AG04449 (cell line): ENCODE measurements at places on chromosomes 13 and 19.

GRCh38 chr19:21092109-21092508 lies 10.1 kb downstream of the ZNF714 start:
- DNase-seq: no peak

GRCh38 chr19:13098277-13099072 lies 4.2 kb downstream of the LYL1 start:
- DNase-seq: no peak

GRCh38 chr19:33124207-33125098 lies 7.5 kb upstream of the WDR88 start:
- DNase-seq: no peak

DNA sequence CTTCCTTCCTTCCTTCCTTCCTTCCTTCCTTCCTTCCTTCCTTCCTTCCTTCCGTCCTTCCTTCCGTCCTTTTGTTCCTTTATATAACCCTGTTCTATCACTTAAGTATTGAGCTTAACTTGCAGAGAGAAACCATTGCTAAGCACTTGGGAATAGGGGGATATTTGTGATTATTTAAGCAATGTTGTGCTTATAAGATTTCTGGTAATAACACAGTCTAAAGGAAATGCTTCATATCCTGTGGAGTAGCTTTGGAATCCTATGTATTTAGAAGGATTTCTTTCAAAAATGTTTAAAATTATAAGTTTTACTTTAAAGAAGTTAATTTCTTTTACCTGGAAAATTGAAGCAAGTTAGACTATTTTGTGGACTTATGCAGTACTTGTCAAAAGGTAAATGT lies 209.8 kb downstream of the PCCA start:
- no peak for DNase-seq

DNA sequence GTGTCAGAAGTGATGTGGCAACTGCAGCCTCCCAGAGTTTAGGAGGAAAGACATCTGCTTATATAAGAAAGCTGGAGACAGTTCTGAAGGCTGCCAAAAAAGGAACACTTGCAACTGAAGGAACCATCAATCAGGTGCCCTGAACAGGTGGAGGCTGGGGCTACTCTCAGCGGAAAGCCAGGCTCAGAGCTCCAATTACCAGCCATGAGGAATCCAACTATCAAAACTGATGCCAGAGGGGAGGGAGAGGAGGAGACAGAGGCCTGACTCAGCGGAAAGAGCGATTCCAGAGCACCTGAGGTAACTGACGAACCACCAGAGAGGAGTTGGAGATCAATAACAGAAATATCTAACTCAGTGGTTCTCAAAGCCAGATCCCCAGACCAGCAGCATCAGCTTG lies 24.3 kb downstream of the LEUTX start:
- DNase-seq: no peak

- DNase-seq: no peak
These were observed 31.3 kb upstream of the EHD2 start for GRCh38 chr19:47681936-47682335.

DNA sequence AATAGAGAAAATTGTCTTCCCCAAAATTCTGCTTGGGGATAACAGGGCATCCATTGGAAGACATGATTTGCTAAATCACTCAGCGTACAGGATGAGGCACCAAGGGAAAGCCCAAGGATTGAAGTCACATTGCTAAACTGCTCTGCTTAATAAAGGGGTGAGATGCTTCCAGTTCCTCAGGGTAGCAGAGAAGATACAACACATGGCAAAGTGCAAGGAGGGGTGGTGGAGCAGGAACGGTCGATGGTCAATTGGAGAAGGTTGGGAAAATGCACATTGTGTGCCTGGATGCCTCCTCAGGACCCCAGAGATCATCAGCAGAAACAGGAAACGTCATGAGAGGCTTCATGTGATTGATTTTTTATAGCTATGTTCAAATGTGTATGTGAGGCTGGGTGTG lies 116.3 kb upstream of the SOX1 start:
- no peak for DNase-seq

DNA sequence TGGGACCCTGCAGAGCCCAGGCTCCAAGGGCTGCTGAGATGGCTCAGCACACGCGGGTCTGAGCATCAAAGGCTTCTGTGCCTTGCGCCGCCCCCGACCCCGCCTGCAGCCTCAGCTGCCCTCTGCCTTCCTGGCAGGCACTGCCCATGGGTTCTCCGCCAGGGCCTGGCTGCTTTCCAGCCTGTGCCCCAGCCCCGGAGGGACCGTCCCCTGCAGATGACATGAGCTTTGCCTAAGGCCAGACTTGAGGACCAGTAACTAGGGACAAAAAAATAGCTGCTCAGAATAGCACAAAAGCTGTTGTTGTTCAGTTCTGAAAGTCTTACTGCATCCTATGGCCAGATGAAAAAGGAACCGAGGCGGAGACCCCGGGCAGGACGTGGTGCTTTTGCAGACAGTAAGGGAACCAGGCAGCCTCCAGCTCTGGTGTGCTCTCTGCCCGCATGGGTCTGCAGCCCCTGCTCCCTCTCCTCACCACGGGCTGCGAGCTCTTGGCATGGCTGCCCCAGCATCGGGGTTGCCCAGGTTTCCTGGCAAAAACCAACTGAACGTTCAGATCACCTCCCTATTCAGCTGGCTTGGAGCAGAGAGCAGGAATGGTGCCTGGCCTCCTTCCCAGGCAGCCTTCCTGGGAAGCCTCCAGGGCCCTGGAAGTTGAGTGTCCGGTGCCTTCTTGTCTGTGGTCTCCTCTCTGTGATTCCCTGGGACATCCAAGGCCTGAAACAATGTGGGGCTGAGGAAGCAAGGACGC lies 12.5 kb upstream of the CFAP97D2 start:
- no peak for DNase-seq

DNA sequence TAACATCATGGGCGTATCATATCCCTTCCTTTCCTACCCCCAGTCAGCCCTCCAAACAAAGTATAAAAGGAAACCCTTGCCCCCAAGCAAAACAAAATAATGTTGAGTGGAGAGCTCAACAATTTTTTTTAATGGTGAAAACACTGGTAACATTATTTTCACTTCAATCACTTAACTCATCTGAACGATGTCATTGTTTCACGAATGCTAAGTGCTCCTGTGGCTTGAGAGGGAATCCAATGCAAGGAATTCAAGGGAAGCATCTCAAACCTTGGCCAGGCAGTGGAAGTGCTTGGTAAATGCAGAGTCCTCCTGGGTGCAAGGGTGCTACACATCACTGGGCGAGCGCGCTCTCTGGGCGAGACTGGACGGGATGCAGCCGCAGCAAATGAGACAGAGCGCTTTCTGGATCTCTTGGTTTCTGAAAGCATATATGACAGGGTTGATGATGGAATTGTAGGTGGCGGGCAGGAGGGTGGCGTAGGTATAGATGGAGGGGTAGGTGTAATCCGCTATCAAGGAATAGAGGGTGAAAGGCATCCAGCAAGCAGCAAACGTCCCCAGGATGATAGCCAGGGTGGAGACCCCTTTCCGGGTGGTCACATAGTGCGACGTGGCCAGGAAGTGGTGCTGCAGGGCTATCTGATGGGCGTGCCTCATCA lies 2.0 kb downstream of the GPR12 start:
- no peak for DNase-seq

DNA sequence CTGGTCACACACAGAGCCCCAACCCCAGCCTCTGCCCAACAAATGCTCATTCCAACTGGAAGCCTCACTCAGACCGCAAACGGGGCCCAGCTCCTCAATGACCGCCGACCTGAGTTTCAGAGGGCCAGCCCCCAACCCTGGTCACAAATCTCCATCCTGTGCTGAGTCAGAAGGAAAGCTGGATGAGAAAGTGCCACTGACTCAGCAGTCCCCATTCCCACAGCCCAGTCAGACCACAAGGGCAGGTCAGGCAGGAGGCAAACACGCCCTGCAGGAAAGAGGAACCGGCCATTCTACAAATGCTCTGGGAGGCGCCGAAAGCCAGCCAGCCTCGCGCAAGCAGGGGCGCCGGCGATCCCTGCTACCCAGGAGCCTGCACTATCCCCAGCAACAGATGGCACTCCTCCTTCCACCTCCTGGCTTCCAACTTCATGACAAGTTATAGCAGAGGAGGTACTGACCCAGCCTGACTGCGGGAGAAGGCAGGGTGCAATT lies 14.1 kb upstream of the PRKD2 start:
- peak; percentile 59 for DNase-seq

- DNase-seq: no peak
These were observed 1253.0 kb downstream of the PCDH17 start for GRCh38 chr13:58884353-58885209.

- no peak for DNase-seq
These were observed 7.5 kb downstream of the GPR180 start for GRCh38 chr13:94609196-94609595.

DNA sequence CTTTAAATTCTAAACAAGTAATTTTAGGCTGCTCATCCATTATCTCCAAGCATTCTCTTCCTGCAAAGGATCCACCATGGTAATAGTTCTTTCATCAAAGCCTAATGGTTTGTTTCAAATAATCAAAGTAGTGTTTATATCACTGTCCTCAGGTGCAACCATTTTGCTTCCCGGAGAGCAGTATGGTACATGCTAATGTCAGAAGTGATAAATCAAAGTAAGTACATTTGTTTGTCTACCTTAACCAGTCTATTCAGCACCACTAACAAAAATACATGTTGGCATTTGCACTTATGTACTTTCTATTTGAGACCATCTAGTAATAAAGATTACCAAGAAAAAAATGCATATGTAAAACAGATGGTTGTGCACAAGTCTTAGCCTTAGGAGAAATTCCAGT lies 37.5 kb downstream of the DACH1 start:
- DNase-seq: no peak

DNA sequence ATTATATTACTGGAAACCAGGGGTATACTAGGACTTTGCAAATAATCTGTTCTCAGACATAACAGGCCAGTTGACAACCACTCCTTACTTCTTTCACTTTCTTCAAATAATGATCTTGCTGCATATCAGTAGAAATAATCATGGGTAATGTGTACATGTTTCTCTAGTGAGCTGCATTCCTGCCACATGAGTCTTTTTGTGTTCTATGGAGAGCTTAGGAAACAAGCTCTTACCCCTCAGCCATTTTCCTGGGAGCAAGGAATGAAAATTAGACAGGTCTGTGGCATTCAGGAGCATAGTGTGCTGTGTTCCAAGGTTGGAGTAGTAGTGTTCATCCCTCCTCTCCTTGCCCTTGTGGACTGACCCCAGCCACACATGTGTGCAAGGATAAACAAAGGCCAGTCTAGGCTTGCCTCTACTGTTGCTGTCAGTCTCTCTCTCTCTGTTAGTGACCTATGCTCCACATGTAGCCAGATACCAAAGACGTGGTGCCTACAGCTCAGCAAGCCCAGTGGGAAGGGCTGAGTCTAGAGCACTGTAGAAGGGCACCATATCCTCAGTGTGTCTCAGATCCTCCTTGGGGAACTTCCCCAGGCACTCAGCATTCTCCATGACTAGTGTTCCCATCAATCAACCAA lies 11.5 kb upstream of the OXGR1 start:
- DNase-seq: no peak

DNA sequence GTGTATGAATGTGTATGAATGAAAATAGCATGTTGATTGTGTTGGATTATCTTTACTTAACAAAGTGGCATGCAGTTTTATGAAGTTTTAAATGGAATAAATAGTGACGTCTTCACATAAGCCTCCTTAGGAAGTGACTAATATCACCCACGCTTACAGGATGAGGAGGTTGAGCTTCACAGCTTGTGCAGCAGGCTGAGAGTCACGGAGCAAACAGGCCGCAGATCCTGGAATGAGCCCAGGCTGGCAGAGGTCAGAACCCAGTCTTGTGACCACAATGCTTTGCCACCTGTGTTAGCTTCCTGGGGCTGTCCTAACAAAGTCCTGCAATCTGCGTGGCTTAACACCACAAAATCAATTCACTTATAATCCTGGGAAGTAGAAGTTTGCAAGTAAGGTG lies 20.8 kb downstream of the LAIR2 start:
- DNase-seq: no peak

- DNase-seq: no peak
These were observed 13.5 kb downstream of the TUBGCP3 start for GRCh38 chr13:112574416-112574815.

- no peak for DNase-seq
These were observed 105.3 kb downstream of the STARD13 start for GRCh38 chr13:33180122-33180804.

- DNase-seq: no peak
These were observed 2.1 kb upstream of the TEX29 start for GRCh38 chr13:111318386-111318785.

GRCh38 chr13:40292108-40292507 lies 374.3 kb downstream of the FOXO1 start:
- no peak for DNase-seq

DNA sequence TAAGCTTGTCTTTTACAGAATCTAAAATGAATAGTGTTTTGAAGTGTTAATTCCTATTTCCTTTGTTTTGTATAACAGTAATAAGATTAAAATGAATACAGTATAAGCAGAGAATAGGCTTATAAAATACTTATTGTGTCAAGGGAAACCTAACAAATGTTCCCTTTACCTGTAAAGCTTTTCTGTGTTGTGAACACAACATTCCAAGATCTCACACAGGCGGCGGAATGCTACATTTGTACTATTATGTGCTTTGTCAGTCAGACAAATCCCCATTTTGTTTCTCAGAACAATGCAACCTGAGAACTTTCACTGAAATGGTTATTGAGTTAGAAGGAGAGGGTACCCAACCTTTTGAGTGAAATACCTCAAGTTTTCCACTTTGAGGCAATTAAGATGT lies 1170.3 kb downstream of the OLFM4 start:
- no peak for DNase-seq

DNA sequence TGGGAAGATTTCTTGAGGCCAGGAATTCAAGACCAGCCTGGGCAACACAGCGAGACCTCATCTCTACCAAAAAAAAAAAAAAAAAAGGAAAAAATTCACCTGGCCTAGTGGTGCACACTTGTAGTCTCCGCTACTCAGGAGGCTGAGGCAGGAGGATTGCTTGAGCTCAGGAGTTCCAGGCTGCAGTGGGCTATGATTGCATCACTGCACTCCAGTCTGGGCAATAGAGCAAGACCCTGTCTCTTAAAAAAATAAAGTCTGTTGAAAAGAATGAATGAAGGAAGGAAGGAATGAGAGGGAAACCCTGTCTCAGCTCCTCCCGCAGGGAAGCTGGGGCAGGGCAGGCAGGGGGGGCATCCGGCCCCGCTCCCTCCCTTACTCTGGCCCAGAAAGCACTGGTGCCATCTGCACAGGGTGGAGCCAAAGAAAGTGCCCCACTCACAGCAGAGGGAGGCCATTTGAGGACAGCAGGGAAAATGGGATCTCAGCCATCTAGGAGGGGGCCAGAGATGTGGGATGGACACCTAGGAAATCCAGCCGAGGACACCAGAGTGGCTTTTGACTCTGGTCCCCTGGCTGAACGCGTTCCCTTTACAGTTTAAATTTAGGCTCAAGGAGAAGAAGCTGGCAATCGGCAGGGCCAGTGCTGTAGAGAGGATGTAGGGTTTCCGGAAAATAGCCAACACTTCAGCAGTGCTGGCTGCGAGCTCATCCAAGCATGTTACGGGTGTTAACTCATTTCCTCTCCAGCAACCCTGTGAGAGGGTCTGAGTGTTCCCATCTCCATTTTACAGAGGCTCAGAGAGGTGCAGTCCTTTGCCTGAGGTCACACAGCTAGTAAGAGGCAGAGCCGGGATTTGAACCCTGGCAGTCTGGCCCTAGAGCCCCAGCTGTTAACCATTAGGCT lies 3.6 kb upstream of the HPN start:
- no peak for DNase-seq
